ENCODE measurements at places on chromosomes 2 and 18.
A peak's percentile ranks its signal among the peaks of the same experiment; 100 is the strongest.

- no peak for DNase-seq
These were observed 1465.6 kb upstream of the ZEB2 start for GRCh38 chr2:145985517-145985916.

- no peak for DNase-seq
These were observed 776.3 kb downstream of the BCL11A start for GRCh38 chr2:59777120-59777519.

DNA sequence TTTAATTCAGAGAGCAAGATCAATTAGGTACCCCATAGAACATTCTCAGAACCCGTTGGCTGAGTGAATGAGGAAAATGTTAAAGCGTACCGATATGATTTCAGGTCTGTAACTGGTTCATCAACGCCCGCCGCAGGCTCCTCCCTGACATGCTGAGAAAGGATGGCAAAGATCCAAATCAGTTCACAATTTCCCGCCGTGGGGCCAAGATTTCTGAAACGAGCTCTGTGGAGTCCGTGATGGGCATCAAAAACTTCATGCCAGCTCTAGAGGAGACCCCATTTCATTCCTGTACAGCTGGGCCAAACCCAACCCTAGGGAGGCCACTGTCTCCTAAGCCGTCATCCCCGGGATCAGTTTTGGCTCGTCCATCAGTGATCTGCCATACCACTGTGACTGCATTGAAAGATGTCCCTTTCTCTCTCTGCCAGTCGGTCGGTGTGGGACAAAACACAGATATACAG, 7.3 kb downstream of the TGIF1 start:
- DNase-seq, result no peak

DNA sequence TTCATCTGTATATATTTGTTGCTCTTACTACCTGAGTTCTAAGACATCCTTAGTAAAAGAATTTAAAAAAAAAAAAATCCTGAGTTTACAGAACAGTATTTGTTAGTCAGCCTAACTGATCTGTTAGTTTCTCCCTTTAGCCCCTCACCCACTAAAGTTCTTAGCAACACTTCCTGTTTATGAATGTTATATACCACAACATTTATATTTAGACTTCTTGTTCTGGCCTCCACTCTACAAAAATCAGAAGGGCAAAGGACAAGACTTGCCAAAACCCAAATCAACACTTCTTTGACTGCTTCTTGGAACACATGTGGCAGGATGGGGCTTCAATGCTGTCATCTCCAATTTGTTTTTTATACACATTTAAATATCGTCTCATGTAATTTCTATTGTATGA, 71.1 kb downstream of the MGAT5 start:
- peak; percentile 17 for DNase-seq

DNA sequence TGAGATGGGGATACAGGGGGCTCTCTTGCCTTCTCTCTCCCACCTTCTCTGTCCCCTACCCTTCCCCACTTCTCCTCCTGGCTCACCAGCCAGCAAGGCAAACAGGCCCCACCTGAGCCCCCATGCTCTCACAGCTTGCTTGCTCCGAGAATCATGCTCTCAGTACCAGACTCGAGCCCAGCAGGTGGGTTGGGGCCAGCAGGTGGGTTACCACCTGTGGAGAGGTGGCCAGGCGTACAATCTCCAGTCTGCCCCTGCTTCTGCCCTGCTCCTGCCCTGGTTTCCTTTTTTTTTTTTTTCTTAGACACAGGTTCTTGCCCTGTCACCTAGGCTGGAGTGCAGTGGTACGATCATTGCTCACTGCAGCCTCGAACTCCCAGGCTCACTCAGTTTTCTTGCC, 214.5 kb downstream of the SH3RF3 start:
- no peak for DNase-seq

- no peak for DNase-seq
These were observed 72.5 kb downstream of the MTCL1 start for GRCh38 chr18:8777846-8778245.

DNA sequence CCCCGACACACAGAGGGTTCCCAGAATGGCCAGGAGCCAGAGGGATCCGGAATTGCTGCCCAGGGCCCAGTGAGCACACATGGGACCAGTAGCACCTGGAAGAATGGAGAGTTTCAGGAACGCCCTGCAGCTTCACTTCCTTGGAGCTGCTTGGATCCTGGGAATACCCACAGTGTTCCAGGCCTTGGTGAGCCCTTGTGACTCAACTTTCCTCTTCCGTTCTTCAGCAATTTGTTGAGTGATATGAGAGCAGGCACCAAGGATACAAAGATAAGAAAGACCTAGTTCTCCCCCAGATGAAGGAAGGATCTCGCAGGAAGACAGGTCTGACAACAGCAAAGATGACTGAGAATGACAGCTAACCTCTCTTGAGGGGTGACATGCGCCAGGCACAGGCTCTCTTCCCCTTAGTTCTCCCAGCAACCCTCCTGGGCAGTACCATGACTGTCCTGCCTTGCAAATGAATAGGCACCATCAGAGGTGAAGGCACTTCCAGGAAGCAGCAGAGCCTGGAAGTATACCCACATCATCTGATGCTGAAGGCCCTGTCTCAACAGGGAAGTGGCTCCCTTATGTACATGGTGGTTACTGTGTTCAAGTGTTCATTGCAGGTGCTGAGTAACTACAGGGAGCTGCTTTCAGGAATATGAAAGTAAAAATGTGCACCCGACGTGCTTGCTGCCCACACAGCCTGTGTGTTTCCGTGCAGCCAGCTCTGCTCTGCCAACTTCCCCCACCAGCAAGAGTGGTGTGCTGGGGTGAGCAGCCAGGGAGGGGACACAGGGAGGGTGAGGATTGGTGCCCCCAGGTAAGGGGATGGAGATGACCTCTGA, 116.2 kb downstream of the STPG4 start:
- no peak for DNase-seq

- peak; percentile 40 for DNase-seq
These were observed 38.7 kb downstream of the SDC1 start for GRCh38 chr2:20186078-20186854.

DNA sequence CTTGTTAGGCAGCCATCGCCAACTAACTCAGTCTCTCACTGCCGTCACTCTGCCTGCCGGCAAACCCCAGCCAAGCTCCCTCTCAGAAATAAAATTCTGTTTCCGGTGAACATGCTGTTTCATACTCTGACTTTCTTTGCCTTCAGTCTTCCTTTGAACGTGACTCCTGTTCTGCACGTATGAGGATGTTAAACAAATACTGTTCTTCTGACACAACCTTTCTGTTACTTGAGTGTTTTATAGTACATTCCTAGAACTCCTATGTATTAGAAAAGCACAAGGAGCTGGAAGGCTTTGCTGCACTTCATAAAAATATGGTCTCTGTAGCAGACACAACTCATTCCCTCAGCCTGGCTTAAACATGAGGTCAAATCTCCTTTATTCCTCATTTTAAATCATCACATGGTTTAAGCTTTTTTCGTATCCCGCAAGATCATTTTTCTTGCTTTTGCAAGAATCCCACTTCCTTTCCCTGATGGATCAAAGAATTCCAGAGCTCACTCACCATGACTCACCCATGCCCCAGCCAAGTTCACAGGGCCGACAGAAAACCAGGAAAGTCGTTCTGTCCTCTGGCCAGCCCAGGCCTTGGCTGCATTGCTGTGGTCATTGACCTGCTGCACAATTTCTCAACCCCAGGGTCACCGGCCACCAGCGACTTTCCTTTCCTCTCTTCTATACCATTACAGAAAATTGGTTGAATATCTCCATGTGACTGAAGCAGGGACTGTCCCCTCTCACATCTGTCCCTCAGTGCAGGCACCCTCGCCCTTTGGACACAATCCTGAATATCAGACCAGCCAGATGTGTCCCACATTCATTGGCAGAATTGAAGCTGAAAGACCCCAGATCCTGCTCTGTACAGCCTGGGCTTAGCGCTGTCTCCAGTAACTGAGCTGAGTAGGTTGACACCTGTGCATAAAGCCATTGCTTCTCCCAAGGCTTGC, 183.1 kb upstream of the ARL4C start:
- DNase-seq, result peak; percentile 92

GRCh38 chr2:127829845-127830246, 18.9 kb upstream of the WDR33 start:
- no peak for DNase-seq

GRCh38 chr2:99701503-99701902, 211.7 kb upstream of the REV1 start:
- DNase-seq, result no peak

DNA sequence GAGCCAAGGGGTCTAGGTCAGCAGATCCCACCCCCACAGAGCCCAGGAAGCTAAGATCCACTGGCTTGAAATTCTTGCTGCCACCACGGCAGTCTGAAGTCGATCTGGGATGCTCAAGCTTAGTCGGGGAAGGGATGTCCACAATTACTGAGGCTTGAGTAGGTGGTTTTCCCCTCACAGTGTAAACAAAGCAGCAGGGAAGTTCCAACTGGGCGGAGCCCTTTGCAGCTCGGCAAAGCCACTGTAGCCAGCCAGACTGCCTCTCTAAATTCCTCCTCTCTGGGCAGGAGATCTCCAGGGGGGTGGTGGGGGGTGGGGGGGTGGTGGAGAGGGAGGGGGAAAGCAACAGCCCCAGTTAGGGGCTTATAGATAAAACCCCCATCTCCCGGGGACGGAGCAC, 419.5 kb downstream of the NUP35 start:
- no peak for DNase-seq

DNA sequence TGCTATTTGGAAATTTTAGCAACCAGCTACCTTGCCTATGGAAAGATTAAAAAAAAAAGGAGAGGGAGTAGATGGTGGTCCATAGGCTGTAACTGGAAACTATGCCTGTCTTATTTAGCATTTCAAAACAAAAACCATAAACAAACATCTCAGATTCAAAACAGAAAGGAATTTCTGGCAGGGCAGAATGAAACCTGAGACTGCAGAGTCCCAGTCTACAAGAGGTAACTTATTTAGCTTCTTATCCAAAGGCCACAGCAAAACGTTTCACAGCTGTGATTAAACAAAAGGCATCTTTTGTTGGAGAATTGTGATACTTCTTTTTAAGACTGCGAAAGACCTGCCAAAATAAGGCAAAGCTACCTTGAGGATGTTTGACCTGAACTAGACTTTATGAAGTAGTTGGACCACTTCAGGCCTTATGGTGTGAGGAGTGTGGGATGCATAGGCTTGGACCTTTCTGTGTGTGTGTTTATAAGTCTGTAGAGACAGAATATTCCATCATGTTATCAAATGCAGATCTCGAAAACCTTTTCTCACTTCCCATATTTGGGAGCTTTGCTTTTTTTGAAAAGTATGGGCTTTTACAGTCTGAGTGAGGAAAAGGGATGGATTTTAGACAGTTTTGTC, 11.0 kb downstream of the CRIM1 start:
- DNase-seq, result peak; percentile 58

- DNase-seq, result peak; percentile 92
These were observed at the start of gene ODC1 for GRCh38 chr2:10447895-10448575. ODC1 (minus strand) TSS chr2:10448327; CDS start chr2:10445032, 3,295 bp downstream.

DNA sequence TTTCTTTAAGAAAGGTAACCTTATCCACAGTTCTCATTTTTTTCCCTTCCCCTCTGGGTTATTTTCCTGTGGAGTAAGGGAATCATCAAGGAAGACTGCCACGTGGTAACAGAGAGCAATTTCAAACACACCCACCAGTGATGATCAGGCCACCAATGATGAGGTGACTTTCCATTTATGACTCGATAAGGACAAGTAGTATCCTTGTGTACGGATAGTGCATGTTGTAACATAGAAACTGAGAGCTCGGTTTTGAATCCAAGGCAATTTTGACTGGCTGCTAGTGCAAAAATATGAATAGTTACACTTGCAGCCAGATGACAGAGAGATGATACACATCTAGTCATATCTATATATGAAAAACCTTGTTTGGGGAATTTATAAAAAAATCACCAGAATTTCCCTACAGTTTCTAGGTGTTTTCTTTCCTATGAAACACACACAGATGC, 143.6 kb upstream of the TCF4 start:
- DNase-seq, result peak; percentile 89

- DNase-seq, result no peak
These were observed 93.5 kb upstream of the B3GNT2 start for GRCh38 chr2:62102402-62102920.

DNA sequence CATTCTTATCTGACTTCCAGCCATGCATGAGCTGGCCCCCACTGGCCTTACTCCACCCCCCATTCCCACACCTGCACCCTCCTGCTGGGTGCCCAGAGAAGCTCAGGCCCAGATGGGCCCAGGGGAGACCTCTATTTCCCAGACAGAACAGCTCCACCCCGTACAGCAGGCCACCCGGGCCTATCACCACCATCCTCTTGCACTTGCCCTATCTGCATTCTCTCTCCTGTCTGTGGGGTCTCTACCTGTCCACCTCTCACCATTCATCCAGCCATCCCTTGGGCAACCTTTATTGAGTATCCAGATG, 25.3 kb upstream of the TNS1 start:
- no peak for DNase-seq

- no peak for DNase-seq
These were observed 751.4 kb upstream of the HS6ST1 start for GRCh38 chr2:129069875-129070594.

DNA sequence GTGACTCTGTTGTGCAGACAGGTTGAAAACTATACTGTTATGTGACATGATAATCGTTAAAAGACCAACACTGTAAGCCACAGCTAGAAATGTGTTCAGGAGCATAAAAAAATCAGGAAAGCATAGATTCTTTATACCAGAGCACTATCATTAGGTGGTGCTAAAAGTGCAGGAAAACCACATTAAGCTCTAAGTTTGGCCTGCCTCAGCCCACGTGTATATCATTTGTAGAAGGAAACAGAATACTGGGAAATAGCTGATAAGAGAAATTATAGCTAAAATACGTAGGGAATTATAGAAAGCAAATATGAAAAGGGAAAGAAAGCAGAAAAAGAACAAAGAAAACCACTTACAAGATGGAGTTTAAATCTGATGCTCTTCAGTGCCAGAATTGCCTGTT, 26.5 kb upstream of the C2orf74 start:
- peak; percentile 69 for DNase-seq

DNA sequence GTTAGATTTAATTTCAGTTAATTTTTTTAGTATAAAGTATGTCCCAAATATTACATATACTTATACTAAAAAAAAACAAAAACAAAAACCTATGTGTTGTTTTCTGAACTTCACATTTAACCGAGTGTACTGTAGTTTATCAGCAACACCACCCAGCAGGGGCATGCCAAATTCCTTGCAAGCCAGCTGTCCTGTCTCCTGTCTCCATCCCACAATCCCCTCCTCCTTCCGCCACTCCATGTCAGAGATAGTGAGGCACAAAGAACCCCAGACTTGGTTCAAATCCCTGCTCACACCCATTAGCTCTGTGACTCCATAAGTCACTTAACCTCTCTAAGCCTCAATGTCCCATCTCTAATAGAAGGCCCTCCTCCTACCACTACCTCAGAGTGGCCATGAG, 9.4 kb downstream of the CHST10 start:
- DNase-seq, result peak; percentile 26

DNA sequence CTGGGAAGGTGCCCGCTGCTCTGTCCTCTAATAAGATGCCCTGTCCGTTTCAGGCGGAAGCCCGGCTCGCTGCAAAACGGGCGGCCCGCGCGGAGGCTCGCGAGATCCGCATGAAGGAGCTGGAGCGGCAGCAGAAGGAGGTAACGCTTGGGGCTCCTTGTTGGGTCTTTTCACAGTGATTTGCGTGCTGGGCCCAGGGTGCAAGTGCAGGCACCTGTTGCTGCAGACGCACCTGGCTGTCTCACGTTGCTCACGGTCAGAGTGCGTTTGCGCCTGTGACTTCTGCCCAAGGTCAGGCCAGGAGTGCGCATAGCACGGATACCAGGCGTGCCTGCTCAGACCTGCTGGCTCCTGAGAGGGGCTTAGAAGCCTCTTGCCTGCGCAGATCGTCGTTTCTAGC, 81.1 kb downstream of the LRRFIP1 start:
- no peak for DNase-seq

Data from cardiac fibroblast (primary cell).